Activated T-cell treated with anti-CD3 and anti-CD28 coated beads for 1 hour (primary cell): ENCODE measurements at places on chromosomes 7 and 10.

- no peak for DNase-seq
These were observed 52.9 kb upstream of the SHH start for GRCh38 chr7:155864991-155865690.

- DNase-seq, result no peak
These were observed 404.9 kb downstream of the GLRX3 start for GRCh38 chr10:130541090-130541489.

GRCh38 chr7:48250441-48250951, 79.2 kb downstream of the ABCA13 start:
- no peak for DNase-seq

DNA sequence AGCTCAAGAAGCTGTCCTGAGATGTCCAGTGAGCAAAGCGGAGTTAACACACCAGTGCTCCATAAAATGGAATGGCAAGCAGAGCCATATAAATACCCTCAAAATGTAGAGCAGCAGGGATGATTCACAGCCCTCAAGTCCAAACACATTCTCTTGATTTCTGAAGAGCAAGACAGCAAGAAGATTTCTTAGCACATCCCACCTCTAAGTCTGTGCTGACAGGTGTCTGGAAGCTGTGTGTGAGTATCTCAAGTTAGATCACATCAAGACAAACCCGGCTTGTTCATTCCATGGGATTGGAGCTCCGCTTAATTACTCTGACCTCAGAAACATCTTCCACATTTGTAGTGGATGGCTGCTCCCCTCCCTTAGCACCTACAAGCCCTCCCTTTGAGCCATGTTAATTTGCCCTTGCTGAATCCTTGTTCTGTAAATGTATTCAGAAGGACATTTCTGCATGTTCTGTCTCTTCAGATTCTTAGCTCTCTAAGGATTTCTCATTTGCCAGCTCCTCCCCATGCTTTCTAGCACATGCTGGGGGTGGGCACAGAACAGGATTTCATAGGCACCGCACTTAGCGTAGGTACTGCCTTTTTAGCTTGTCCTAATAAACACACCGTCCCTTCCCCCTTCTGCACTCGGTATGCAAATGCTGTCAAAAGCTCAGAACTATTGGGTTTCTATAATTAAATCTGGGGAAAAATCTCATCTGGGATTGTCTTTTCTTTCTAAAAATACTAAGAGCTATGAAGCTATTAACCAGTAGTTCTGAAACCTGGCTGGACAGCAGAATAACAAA, 112.7 kb downstream of the CPXM2 start:
- no peak for DNase-seq

DNA sequence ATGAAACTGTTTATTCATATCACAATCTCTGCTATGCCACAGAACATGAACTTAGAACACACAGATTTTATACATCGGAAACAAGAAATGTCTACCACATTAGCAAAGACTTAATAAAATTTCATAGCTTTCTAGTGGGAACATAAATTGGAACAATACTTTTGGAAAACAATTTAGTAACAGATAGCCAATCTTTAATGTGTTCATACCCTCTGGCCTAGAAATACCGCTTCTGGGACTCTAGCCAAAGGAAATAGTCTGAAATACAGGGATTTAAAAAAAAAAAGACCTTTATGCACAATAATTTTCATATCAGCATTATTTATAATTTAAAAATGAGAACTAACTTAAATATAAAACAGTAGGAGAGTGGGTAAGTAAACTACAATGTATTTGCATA, 168.5 kb downstream of the PLXNA4 start:
- no peak for DNase-seq

- no peak for DNase-seq
These were observed 10.7 kb downstream of the RHEB start for GRCh38 chr7:151508991-151509390.

GRCh38 chr7:129923709-129924108, 29.1 kb downstream of the UBE2H start:
- DNase-seq, result no peak

DNA sequence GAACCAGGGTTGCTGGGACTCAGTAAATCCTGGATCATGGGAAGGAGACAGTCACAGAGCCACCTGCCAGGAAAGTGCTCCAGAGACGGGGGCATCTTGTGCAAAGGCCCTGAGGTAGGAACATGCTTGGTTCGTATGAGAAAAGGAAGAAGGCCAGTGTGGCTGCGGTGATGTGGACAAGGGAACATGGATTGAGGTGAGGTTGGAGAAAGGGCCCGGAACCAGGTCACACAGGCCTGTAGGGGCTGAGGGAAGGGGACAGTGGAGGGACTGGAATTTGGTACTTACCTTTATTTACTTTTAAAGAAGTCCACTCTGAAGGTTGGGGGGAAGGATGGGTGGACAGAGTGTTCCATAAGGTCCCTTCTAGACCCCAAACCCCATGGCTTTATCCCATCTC, 32.9 kb upstream of the CXCL12 start:
- DNase-seq, result no peak

- no peak for DNase-seq
These were observed 368.9 kb downstream of the PLXDC2 start for GRCh38 chr10:20185116-20185515.

DNA sequence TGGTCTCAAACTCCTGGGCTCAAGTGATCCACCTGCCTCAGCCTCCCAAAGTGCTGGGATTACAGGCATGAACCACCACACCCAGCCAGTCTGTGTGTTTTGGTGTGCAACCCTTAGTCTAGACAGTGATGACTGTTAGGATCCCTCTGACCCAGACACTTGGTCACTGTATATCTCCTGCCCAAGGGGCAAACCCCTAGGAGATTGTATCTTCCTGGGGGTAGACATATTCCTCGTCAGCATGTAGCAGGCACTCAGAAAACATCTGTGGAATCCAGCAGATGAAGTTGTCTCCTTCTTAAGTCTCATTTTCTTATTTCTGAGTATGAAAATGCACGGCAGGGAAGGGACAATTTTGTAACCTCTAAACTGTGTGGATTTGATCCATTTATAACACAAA, 292.5 kb downstream of the GFRA1 start:
- no peak for DNase-seq

DNA sequence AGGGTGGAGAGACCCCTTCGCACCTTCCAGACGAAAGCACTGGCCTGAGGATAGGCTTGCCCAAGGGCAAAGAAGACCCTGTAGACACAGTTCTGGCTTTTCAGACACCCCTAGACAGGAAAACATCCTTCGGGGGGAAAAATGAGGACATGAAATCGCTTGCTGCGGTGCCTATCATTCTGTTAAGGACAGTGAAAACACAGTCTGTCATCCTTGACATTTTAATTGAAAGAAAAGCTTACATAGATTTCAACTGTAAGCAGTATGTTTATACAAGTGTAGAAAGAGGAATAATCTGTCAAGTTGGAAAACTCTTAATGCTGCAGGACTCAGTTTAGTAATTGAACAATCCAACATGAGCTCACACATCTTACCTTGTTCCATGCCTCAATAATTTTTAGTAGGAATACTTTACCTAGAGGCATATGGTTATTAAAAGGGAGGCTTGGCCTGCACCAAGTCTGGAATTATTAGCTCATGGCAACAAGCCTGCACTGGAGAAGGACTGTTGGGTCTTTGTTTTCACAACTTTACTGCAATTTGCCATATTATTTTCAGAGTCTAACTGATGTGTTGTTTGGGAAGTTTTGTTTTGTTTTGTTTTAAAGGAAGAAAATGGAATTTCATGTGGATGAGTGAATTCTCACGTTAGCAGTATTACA, 243.5 kb downstream of the TRIL start:
- no peak for DNase-seq

DNA sequence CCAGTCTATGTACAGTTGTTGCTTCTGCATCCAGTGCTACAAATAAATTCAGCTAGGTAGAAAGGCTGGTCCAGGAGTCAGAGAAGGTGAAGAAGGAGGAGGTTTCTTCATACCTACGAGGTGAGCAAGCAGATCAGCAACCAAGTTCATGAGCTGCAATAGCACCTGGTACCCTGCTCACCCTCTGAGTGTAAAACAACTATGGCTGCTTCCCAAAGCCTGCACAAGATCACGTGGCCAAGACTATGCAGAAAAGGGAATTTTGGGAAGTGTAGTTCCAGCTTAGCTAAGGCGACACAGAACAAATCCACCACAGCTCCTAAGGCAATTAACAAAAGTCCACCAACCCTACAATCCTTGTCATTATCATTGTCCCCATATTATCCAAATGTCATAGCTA, 95.9 kb upstream of the AUTS2 start:
- DNase-seq, result no peak

- no peak for DNase-seq
These were observed 40.6 kb downstream of the STAM start for GRCh38 chr10:17684537-17684936.

GRCh38 chr10:61541960-61542359, 88.8 kb upstream of the TMEM26 start:
- DNase-seq, result no peak

DNA sequence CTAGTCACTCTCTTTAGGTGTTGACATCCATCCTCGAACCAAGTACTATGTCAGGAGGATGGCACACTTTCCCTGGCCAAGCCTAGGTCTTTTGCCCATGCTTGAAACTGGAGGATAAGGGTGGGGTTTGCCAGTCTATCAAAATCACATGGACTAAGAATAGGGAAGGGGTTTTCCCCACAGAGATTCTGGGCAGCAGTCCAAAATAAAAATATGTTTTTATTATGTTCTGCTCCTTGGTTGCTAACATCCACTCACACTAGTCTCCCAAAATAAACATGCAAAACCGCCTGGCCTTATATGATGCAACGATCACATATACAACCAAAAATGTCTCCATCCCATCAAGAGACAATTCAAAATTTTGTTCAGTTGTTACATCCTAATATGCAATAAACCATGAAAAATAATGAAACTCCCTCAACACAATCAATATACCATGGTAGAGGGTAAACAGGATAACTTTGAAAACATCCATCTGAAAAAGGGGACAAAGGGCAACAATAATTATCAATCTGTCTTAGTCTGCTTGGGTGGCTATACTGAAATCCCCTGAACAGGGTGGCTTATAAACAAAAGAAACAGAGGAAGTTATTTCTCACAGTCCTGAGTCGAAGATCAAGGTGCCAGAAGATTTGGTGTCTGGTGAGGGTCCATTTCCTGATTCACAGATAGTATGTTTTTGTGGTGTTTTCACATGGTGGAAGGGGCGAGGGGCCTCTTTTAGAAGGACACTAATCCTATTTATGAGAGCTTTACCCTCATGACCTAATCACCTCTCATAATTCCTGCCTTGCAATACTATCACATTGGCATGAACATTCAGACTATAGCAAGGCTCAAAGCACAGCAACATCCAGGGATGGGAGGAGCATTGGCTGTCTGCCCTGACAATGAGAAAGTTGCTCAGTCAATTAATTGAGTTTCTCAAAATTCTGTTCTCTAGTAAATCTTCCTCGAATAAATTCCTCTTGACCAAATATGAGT, 159.3 kb downstream of the ETV1 start:
- no peak for DNase-seq

DNA sequence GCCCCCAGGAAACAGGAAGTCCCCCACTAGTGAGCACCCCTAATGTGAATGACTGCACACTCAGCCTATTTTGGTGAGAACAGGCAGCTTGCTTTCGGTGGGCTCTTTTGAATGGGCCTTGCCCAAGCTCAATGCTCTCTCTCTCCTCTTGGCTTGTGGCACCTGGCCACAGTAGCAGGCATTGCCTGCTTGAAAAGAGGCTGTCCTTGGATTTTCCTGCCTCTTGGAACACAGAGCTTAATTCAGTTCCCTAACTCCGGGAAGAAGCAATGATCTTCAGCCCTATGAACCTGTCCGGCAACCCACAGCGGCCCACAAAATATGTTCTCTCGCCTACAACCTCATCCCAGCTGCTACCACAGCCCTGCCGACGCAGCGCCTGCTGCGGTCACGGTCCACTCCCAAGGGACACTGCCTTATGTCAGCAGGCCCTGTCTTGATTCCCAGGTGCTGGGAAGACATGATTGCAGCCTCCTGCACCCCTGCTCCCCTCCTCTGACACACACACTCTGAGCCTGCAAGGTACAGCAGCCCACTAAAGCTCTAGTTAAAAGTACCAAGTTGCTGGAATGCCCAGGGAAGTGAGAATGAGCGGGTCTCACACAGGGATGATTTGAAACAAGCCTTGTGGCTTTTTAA, 715.5 kb upstream of the GALNT17 start:
- DNase-seq, result no peak

- DNase-seq, result no peak
These were observed at the start of gene ADARB2 for GRCh38 chr10:1737222-1738061. TSS of gene ADARB2 (minus strand) at chr10:1737525.

- no peak for DNase-seq
These were observed 5.5 kb downstream of the VSTM4 start for GRCh38 chr10:49109669-49110340.

GRCh38 chr7:50321487-50322067, 17.1 kb downstream of the IKZF1 start:
- DNase-seq, result no peak

- DNase-seq, result no peak
These were observed 167.3 kb downstream of the CCDC3 start for GRCh38 chr10:12834116-12834665.

GRCh38 chr10:100662067-100662466, 83.3 kb upstream of the PAX2 start:
- no peak for DNase-seq

DNA sequence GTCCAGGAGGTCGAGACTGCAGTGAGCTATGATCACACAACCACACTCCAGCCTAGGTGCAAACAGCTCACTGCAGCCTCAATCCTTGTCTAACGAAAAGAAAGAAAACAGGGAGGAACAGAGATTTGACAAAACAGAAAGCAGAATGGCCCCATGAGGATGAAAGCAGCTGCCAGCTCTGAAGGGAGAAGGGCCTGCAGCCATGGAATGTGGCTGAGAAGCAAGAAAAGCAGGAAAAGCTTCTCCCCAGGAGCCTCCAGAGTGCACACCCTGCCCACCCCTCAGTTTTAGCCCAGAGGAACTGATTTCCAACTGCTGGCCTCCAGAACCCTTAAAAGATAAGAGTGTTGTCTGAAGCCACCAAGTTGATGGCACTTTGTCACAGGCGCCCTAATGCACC, 13.0 kb downstream of the ESYT2 start:
- DNase-seq, result no peak

GRCh38 chr10:87557409-87557808, 52.7 kb downstream of the MINPP1 start:
- DNase-seq, result no peak

DNA sequence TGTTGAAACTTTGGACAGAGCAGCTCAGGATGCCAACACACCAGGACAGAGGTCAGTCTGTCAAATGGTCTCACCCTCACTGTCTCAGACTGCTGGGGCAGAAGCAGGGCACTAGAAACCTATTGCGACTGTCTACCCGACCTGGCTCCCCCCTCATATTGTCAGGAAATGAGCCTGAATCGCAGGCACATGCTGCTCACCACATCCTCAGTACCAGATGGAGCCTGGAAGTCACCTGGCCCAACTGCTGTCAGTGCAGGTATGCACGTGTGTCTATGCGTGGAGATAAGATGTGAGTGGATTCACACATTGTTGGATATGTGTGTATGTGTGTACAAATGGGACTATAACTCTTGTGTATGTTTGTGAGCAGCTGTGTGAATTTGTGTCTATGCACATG, 3.2 kb upstream of the CDHR1 start:
- no peak for DNase-seq

DNA sequence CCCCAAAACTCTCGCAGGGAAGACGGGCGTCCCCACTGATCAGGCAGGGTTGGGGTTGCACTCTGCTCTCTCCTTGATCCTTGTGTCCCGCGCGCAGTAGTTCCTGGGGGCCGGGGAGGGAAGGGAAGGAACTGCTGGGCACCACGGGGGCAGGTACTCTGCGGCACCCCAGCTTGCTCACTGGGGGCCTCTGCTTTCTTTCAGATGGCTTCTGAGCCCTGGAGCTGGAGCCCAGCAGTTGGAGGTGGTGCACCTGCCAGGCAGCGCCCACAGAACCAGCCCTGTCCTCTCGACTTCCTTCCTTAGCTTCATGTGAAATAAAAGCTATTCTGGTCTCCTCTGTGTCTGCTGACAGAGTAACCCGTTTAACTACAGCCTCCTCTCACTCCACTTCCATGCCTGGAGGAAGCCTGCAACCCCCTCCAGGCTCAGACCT, 12.2 kb downstream of the PLAC9 start:
- no peak for DNase-seq
